ENCODE measurements at places on chromosomes 12 and 14. TPM values are rescaled to one million over a fixed set of nuclear protein-coding genes. Genes with fewer than 3 reads are reported as not detected.

DNA sequence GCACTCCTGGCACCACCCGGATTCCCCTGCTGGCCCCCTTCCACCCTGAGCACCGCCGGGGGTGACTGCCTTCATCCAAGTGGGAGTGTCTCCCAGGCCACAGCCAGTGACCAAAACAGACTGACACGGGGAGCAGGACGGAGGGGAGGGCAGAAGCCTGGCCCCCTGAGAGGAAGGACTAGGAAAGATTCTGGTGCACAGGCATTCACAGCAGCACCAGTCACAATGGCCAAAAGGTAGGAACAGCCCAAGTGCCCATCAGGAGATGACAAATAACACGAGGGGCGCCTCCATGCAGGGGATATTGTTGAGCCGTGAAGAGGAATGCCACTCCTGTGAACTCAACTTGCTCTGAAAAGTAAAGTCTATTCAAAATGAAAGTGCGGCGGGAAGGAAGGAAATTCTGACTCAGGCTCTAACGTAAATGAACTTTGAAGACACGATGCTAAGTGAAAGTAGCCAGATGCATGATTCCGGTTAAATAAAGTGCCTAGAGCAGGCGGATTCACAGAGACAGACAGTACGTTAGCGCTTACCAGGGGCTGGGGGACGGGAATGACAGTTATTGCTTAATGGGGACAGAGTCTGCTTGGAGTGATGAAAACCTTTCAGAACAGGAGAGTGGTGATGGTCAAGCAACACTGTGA, 146.1 kb upstream of the NCOR2 start:
- no peak for DNase-seq

GRCh38 chr12:67920413-67920812, 68.8 kb upstream of the IFNG-AS1 start:
- no peak for DNase-seq

GRCh38 chr12:103997286-103997900, 31.7 kb downstream of the TDG start:
- no peak for DNase-seq

AP5M1 gene
- total RNA-seq, result 100 TPM

GRCh38 chr14:39036760-39037159, 66.3 kb downstream of the SEC23A start:
- no peak for DNase-seq

RXYLT1 gene
- total RNA-seq, result 16.4 TPM

RASSF9 gene
- 1.1 TPM for total RNA-seq

MUCL1 gene
- not detected for total RNA-seq

ALX1 gene
- total RNA-seq, result not detected

DNA sequence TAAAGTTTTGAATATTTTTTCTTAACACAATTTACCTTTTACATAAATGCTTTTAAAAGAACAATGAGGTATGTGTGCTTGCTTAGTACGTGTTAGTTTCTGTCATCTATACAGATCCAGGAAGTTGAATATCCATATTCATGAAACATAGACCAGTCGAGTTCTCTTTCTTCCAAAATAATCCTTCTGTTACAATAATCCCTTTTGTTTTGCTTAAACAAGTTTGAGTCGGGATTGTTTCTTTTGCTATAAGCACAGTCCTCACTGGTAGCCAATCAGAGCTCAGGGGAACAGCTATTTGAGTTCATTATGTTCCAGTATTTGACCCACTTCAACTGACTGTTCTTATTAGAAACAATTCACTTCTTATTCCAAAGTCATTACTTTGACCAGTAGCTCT, 214.7 kb upstream of the FLRT2 start:
- no peak for DNase-seq

All from mucosa of descending colon (tissue), 3 donors.